ENCODE measurements at places on chromosomes 16 and 17.

GRCh38 chr17:61818225-61818624 is 45.1 kb downstream of the BRIP1 start:
- no peak for DNase-seq

- DNase-seq = no peak
Observed at GRCh38 chr17:39647256-39647655, 10.3 kb downstream of the STARD3 start.

GRCh38 chr17:64707050-64707591 is 45.0 kb upstream of the SMURF2 start:
- peak; percentile 100 for DNase-seq

DNA sequence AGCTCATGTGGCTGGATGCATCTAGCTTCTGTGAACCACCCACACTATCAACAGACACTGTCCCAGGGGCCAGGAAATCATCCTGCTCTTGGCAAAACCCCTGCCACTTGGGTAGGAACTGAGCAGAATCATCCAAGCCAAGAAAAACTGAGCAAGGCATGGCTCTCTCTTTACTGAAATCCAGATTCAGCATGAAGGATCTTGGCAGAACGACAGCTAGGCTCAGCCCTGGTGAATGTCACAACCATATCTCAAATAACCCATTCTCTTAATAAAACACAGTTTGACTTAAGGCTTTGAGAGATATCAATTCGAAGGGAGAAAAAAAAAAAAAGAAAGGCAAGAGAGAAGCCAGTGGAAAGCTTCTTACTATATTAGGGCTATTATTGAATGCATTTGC is 72.2 kb downstream of the MAF start:
- DNase-seq = no peak

- DNase-seq = no peak
Observed at GRCh38 chr17:79811011-79811867, 14.4 kb upstream of the CBX8 start.

GRCh38 chr16:89005201-89006035 is 28.4 kb upstream of the CBFA2T3 start:
- DNase-seq = no peak

DNA sequence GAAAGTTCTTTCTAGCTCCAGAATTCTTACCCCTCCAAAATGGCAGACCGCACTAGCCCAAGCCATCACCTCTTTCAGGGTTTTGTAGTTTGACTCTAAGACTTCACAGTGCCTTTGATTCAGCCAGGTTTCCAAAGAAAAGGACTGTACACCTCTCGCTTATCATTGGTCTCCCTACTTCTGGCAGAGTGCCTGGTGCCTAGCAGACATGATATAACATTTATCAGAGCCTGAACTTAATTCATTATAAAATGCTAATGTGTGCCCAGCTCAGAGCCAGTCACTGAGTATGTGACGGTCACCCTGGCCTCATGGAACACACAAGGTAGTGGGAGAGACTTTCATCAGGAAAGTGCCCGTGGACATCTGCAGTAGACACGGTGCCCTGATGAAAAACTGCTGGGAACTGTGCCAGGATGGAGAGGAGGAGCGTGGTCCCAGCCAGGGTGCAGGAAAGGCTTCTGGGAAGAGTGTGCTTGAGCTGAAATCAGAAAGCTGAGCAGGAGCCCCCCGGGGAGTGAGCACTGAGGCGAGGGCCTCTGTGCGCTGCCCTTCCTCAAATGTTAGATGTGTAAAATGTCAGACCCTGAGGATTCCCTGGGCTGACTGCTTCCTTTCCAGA is 34.3 kb upstream of the LGALS9 start:
- no peak for DNase-seq

- DNase-seq = no peak
Observed at GRCh38 chr16:22685459-22685830, 128.5 kb upstream of the HS3ST2 start.

- DNase-seq = peak; percentile 65
Observed at GRCh38 chr16:57694725-57695679, at the start of gene DRC7. TSS of gene DRC7 (plus strand) at chr16:57694806. CDS start at chr16:57697950, 3,144 bp downstream.

GRCh38 chr16:75805946-75806345 is 79.7 kb upstream of the CPHXL start:
- no peak for DNase-seq

- DNase-seq = no peak
Observed at GRCh38 chr17:29159306-29159860, 20.8 kb downstream of the MYO18A start.

- DNase-seq = no peak
Observed at GRCh38 chr17:49835472-49835871, 12.4 kb downstream of the TAC4 start.

GRCh38 chr17:8887834-8888703 is 20.6 kb upstream of the PIK3R6 start:
- peak; percentile 71 for DNase-seq

- peak; percentile 58 for DNase-seq
Observed at GRCh38 chr17:9529033-9529700, 46.5 kb downstream of the STX8 start.
